Smooth muscle cell of the pulmonary artery (primary cell): ENCODE measurements at places on chromosomes 16 and 17. TPM values are rescaled to one million over a fixed set of nuclear protein-coding genes. Genes with fewer than 3 reads are reported as not detected.

The KRT31 gene
- not detected in 2 replicates for total RNA-seq

The RBFOX1 gene
- total RNA-seq, result not detected in 2 replicates

The CNGB1 gene
- total RNA-seq, result not detected in 2 replicates

The SSTR5 gene
- total RNA-seq, result not detected in 2 replicates

The ST6GALNAC1 gene
- total RNA-seq, result 0.43 TPM in 1 of 2 replicates, not detected in the other

The NEUROD2 gene
- not detected in 2 replicates for total RNA-seq

The LGALS9C gene
- total RNA-seq, result not detected in 2 replicates

The HOXB8 gene
- 0.10 TPM in 1 of 2 replicates, not detected in the other for total RNA-seq

The CHST5 gene
- total RNA-seq, result 0.03 TPM in 1 of 2 replicates, not detected in the other

The GINS2 gene
- total RNA-seq, result 1.2 and 2.8 TPM in 2 replicates

The NPIPB12 gene
- total RNA-seq, result 20.8 and 22.2 TPM in 2 replicates

The NOG gene
- 1.6 and 2.0 TPM in 2 replicates for total RNA-seq

The ATP2A3 gene
- total RNA-seq, result 1.3 and 2.4 TPM in 2 replicates

The TEKT5 gene
- total RNA-seq, result 0.07 and 0.13 TPM in 2 replicates

The RGS9 gene
- total RNA-seq, result 1.1 TPM in 2 replicates

The SYT17 gene
- 0.46 and 0.63 TPM in 2 replicates for total RNA-seq

The HCFC1R1 gene
- 33.4 and 46.1 TPM in 2 replicates for total RNA-seq

The C16orf46 gene
- total RNA-seq, result 0.43 and 1.0 TPM in 2 replicates

The P2RX1 gene
- total RNA-seq, result 0.30 and 0.65 TPM in 2 replicates

The CIITA gene
- 0.10 and 1.1 TPM in 2 replicates for total RNA-seq

The ZNF287 gene
- 6.6 and 8.9 TPM in 2 replicates for total RNA-seq

The KNOP1 gene
- 6.5 and 10.4 TPM in 2 replicates for total RNA-seq

The SLC22A31 gene
- 0.20 and 0.50 TPM in 2 replicates for total RNA-seq

The KRT28 gene
- not detected in 2 replicates for total RNA-seq

The KRT12 gene
- not detected in 2 replicates for total RNA-seq
